Tibial nerve (tissue), 4 donors: ENCODE measurements at places on chromosomes 5 and 9. TPM values are rescaled to one million over a fixed set of nuclear protein-coding genes. Genes with fewer than 3 reads are reported as not detected.

The CCNI2 gene
- not detected for total RNA-seq

The SLC36A3 gene
- not detected for total RNA-seq

The FBP1 gene
- total RNA-seq, result 4.8 TPM

The AGXT2 gene
- not detected for total RNA-seq

The IL13 gene
- 0.98 TPM for total RNA-seq

The PRSS3 gene
- total RNA-seq, result not detected

The HRH2 gene
- total RNA-seq, result 9.3 TPM

The CREB3 gene
- 41.6 TPM for total RNA-seq

The SPATA31E1 gene
- total RNA-seq, result not detected

The FOXD1 gene
- total RNA-seq, result 79.3 TPM

DNA sequence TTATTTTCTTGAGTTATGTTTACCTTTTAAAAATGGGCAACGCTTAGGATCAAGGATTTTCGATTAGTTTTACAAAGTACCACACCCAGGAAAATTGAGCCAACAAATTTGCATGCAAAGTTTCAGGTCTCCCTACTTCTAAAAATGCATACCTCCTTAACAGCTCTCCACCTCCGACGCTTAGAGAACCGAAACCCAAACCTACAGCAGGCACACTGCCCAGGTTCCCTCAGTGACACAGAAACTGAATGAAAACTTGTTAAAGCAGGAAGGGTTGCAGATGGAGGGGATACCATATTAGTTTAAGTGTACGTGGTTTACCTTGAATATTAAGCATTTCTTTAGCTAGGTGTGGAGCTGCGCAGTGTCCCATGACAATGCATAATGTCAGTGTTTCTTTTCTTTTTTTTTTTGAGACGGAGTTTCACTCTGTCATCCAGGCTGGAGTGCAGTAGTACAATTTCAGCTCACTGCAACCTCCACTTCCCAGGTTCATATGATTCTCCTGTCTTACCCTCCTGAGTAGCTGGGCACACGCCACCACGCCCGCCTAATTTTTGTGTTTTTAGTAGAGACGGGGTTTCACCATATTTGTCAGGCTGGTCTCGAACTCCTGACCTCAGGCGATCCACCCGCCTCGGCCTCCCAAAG, 1.6 kb upstream of the SUB1 start:
- no peak overlapping the region for H3K27ac ChIP-seq
- no peak for DNase-seq
- H3K4me1 ChIP-seq, result peaks cover 13% of the 10 kb centered on the region
- no peaks in the 10 kb centered on the region for H3K27me3 ChIP-seq
- H3K4me3 ChIP-seq, result no peak overlapping the region

DNA sequence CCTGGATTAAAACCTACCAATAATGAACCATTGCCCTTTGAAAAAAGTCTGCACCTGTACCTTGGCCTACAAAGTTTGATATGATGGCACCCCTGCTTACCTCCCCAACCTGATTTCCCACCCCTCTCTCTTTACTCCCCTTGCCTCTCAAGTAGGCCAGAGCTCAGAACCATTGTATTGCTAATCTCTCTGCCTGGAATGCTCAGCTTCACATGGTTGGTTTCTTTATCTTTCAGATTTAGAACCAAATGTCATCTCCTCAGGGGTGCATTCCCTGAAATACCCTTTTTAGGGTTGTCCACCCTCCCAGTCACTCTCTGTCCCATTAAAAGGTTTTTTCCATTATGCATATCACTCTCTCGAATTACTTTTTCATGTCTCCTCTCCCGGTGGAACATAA, 116.6 kb upstream of the VCAN start:
- DNase-seq, result no peak
- no peak overlapping the region for H3K4me3 ChIP-seq
- no peaks in the 10 kb centered on the region for H3K4me1 ChIP-seq
- H3K27me3 ChIP-seq, result no peaks in the 10 kb centered on the region
- no peak overlapping the region for H3K27ac ChIP-seq

DNA sequence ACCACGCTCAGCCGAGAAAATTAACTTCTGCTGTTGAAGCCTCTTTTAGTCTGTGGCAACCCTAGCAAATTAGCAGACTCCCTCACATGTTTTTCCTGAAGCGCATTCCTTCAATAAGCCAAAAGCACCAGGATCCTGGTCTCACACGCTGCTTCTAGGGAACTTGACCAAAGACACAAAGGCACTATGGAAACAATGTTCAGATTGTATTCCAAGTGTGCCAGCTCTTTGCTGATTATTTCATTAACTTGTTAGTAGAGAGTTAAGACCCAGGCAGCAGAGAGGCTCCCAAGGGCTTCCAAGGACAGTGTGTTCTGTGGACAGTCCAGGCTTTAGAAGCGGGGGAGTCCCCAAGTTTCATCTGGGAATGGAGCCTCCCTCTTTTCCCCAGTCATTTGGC, 94.4 kb upstream of the BASP1 start:
- H3K27ac ChIP-seq, result no peak overlapping the region
- H3K27me3 ChIP-seq, result no peaks in the 10 kb centered on the region
- DNase-seq, result no peak
- H3K4me1 ChIP-seq, result no peaks in the 10 kb centered on the region

- H3K27me3 ChIP-seq, result no peaks in the 10 kb centered on the region
- no peak overlapping the region for H3K27ac ChIP-seq
- no peaks in the 10 kb centered on the region for H3K4me1 ChIP-seq
- no peaks in the 10 kb centered on the region for H3K36me3 ChIP-seq
- H3K4me3 ChIP-seq, result no peak overlapping the region
These were observed 1858.6 kb upstream of the CDH9 start for GRCh38 chr5:28896949-28897348.

- DNase-seq, result no peak
- no peaks in the 10 kb centered on the region for H3K27me3 ChIP-seq
- H3K36me3 ChIP-seq, result no peaks in the 10 kb centered on the region
- H3K27ac ChIP-seq, result no peak overlapping the region
These were observed 30.5 kb downstream of the F2RL2 start for GRCh38 chr5:76592692-76593091.

- H3K4me1 ChIP-seq, result no peaks in the 10 kb centered on the region
- H3K4me3 ChIP-seq, result no peak overlapping the region
- H3K27me3 ChIP-seq, result no peaks in the 10 kb centered on the region
- no peak overlapping the region for H3K27ac ChIP-seq
These were observed 73.6 kb downstream of the FBXL7 start for GRCh38 chr5:15573590-15573989.

GRCh38 chr5:169695919-169696490, 58.9 kb downstream of the DOCK2 start:
- H3K27ac ChIP-seq, result no peak overlapping the region
- H3K27me3 ChIP-seq, result no peaks in the 10 kb centered on the region
- DNase-seq, result no peak
- no peaks in the 10 kb centered on the region for H3K36me3 ChIP-seq

DNA sequence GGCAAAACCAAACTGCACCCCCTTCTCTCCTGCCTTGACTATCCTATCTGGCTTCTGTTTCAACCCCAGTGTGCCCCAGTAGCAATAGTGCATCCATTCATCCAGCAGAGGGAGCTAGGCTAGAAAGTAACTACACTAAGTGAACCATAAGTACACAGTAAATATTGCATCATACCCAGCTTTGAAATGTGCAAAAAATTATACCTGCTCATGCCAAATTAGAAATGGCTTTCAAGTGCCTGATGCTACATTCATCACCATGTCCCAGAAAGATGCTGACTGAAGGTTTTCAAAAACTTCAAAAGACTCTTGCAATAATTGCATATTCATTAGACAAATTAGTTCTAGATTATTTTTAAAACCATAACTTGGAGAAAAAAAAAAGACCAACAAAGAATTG, 153.5 kb downstream of the PRELID2 start:
- H3K4me1 ChIP-seq, result no peaks in the 10 kb centered on the region
- H3K27me3 ChIP-seq, result no peaks in the 10 kb centered on the region
- no peaks in the 10 kb centered on the region for H3K36me3 ChIP-seq
- no peak overlapping the region for H3K4me3 ChIP-seq
- H3K27ac ChIP-seq, result no peak overlapping the region

DNA sequence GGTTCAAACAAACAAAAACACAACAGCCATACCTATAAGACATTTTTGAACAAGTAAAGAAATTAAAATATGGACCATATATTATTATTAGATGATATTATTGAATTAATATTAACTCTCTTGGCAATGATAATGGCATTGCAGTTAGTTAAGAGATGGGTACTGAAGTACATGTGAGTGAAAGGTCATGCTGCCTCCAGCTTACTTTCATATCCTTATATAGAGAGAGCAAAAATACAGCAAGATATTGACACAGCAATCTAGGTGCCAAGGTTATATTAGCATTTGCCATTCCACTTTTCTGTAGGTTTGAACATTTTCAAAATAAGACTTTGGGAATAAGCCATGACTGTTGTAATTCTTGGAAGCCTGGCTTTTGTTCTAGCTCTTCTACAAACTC, 6.1 kb downstream of the TNFSF8 start:
- H3K4me3 ChIP-seq, result no peak overlapping the region
- no peaks in the 10 kb centered on the region for H3K36me3 ChIP-seq
- H3K27me3 ChIP-seq, result no peaks in the 10 kb centered on the region
- H3K4me1 ChIP-seq, result no peaks in the 10 kb centered on the region
- no peak for DNase-seq

DNA sequence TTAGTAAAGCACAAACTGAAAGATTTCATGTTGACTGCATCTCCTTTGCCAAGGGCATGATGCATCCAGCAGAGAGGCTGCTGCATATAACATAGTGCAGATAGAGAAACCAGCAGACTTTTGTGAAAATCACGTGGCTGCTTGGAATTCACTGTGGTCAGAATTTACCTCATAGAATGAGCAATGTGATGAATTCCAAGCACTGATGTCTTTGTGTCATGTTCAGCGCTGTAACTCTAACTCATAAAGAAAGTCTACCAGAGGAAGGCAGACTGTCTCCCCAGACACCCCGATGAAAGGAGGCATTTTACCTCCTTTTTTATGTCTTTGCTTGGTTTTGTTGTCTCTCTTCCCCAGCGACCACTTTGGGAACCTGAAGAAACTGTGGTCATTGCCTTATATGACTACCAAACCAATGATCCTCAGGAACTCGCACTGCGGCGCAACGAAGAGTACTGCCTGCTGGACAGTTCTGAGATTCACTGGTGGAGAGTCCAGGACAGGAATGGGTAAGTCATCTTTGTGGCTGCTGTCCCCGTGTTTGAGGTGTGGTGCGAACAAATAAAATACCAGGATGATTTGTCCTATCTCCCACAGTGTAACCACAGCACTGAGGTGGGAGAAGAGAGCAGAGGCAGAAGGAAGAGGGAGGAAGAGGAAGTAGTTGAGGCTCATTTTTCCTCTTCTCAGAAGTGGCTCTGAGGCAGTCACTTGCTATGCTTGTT, 42.0 kb downstream of the ITK start:
- no peaks in the 10 kb centered on the region for H3K4me1 ChIP-seq
- no peak overlapping the region for H3K27ac ChIP-seq
- no peaks in the 10 kb centered on the region for H3K27me3 ChIP-seq
- no peak for DNase-seq
- H3K4me3 ChIP-seq, result no peak overlapping the region

- no peak overlapping the region for H3K27ac ChIP-seq
- no peak overlapping the region for H3K4me3 ChIP-seq
- no peak for DNase-seq
- H3K27me3 ChIP-seq, result no peaks in the 10 kb centered on the region
- no peaks in the 10 kb centered on the region for H3K36me3 ChIP-seq
These were observed 114.9 kb downstream of the NMUR2 start for GRCh38 chr5:152290181-152290580.

- H3K27me3 ChIP-seq, result no peaks in the 10 kb centered on the region
- H3K4me3 ChIP-seq, result peak overlapping the region; percentile 88
- peak overlapping the region; percentile 95 for H3K27ac ChIP-seq
- peaks cover 31% of the 10 kb centered on the region for H3K4me1 ChIP-seq
These were observed 1.0 kb upstream of the FBXW11 start for GRCh38 chr5:172007175-172008110.

GRCh38 chr9:37447111-37447510, 18.1 kb downstream of the ZBTB5 start:
- H3K4me1 ChIP-seq, result peaks cover under 1% of the 10 kb centered on the region
- H3K4me3 ChIP-seq, result no peak overlapping the region
- H3K27me3 ChIP-seq, result no peaks in the 10 kb centered on the region
- no peak overlapping the region for H3K27ac ChIP-seq
- H3K36me3 ChIP-seq, result no peaks in the 10 kb centered on the region

DNA sequence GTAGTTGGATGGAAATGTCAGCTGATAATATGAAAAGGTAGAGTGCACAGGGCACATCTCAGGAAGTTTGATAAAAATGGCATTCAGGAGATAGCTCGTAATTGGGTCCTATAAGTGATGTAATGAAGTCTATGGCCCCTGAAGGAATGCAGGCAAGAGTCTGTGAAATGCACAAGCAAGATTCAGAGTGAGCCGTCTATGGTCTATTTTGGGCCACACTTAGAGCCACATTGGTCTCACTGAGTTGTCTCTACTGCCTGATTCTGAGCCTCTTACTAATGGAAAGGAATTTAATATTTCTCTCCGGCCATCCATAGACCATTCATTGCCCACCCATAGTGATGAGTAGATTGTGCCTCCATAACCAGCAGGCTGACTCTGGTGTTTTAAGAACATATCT, 111.3 kb upstream of the KCNN2 start:
- no peaks in the 10 kb centered on the region for H3K36me3 ChIP-seq
- DNase-seq, result no peak
- no peaks in the 10 kb centered on the region for H3K4me1 ChIP-seq
- H3K4me3 ChIP-seq, result no peak overlapping the region
- H3K27ac ChIP-seq, result no peak overlapping the region

DNA sequence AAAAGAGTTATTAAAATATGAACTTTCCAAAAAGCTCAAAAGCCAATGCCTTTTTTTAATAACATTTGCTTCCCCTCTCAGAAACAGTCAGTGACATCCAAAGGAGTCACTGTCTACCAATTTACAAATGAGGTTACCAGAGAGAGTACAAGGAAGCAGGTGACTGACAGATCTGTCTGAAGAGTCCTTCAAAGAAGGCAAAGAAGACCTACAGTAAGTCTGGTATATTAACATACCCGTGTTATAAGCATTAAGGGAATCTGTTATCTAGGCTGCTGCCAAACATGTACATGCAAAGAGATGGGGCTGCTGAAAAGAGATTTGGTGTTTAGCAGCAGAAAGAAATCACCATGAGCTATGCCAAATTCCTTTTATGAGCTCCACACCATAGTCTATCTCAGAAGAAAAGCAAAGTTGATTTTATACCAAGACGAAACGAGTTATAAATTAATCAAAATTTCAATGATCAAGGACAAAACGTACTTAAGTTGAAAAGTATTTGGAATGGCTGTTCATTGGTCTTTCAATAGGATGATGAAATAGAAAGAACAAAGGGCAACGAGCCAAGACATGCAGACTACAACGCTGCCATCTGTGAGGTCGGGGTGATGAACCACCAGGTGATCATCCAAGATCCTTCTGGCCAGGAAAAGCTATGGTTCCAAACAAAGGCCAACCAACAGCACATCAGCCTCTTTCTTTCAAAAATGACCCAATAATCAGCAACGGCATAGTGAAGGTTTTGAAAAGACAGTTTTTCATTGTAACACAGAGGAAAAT, 8.1 kb downstream of the PRELID2 start:
- H3K27me3 ChIP-seq, result no peaks in the 10 kb centered on the region
- H3K4me1 ChIP-seq, result no peaks in the 10 kb centered on the region
- no peak overlapping the region for H3K4me3 ChIP-seq
- no peak overlapping the region for H3K27ac ChIP-seq

GRCh38 chr5:10876006-10876744, 115.1 kb upstream of the DAP start:
- no peaks in the 10 kb centered on the region for H3K36me3 ChIP-seq
- no peaks in the 10 kb centered on the region for H3K27me3 ChIP-seq
- no peaks in the 10 kb centered on the region for H3K4me1 ChIP-seq
- H3K4me3 ChIP-seq, result no peak overlapping the region
- no peak for DNase-seq
- H3K27ac ChIP-seq, result no peak overlapping the region

- H3K27me3 ChIP-seq, result no peaks in the 10 kb centered on the region
- no peaks in the 10 kb centered on the region for H3K4me1 ChIP-seq
- no peaks in the 10 kb centered on the region for H3K36me3 ChIP-seq
- DNase-seq, result no peak
- H3K4me3 ChIP-seq, result no peak overlapping the region
These were observed 4.7 kb upstream of the OR1Q1 start for GRCh38 chr9:122609804-122610203.
